Endothelial cell of coronary artery (primary cell): ENCODE measurements at places on chromosomes 5 and 9. TPM values are rescaled to one million over a fixed set of nuclear protein-coding genes. Genes with fewer than 3 reads are reported as not detected.

CDC25C gene
- 1.3 and 6.6 TPM in 2 replicates for total RNA-seq

CCDC192 gene
- not detected in 2 replicates for total RNA-seq

EQTN gene
- total RNA-seq, result not detected in 2 replicates

MYOT gene
- total RNA-seq, result not detected in 2 replicates

PCDHGA8 gene
- 1.3 and 2.4 TPM in 2 replicates for total RNA-seq

GPR150 gene
- total RNA-seq, result 0.18 and 0.19 TPM in 2 replicates

CACNA1B gene
- under 0.01 and 0.18 TPM in 2 replicates for total RNA-seq

CKMT2 gene
- total RNA-seq, result 0.19 TPM in 1 of 2 replicates, not detected in the other

ADGRD2 gene
- total RNA-seq, result not detected in 2 replicates

SLC36A2 gene
- not detected in 2 replicates for total RNA-seq

ORM2 gene
- total RNA-seq, result not detected in 2 replicates

SPDL1 gene
- total RNA-seq, result 15.9 and 24.1 TPM in 2 replicates

QRFP gene
- not detected in 2 replicates for total RNA-seq

TGFBI gene
- 96.9 and 107 TPM in 2 replicates for total RNA-seq

RASGEF1C gene
- total RNA-seq, result not detected in 2 replicates

OTP gene
- not detected in 2 replicates for total RNA-seq

F2R gene
- 113 and 122 TPM in 2 replicates for total RNA-seq

SH3GL2 gene
- 0.09 TPM in 1 of 2 replicates, not detected in the other for total RNA-seq

PDCD1LG2 gene
- total RNA-seq, result 11.7 and 24.4 TPM in 2 replicates

MCC gene
- total RNA-seq, result 52.1 and 74.6 TPM in 2 replicates

POU5F2 gene
- 0.54 and 0.85 TPM in 2 replicates for total RNA-seq

PTGES gene
- total RNA-seq, result 0.09 and 0.28 TPM in 2 replicates

SNX24 gene
- 8.7 TPM in 2 replicates for total RNA-seq

POLE3 gene
- 40.4 and 55.8 TPM in 2 replicates for total RNA-seq
